Stimulated activated CD4-positive, alpha-beta T cell treated with anti-CD3 and anti-CD28 coated beads, Interleukin-15, amount 100 ng/mL, for 48 hours (primary cell): ENCODE measurements at places on chromosomes 16 and 17.

GRCh38 chr17:49170216-49170615 is 37.6 kb downstream of the B4GALNT2 start:
- DNase-seq: no peak

- no peak for DNase-seq
Measured at GRCh38 chr17:68344701-68345136, 53.4 kb downstream of the ARSG start.

GRCh38 chr17:18117533-18117932 is 9.0 kb downstream of the MYO15A start:
- DNase-seq: no peak

- no peak for DNase-seq
Measured at GRCh38 chr16:72838951-72839350, 209.0 kb downstream of the ZFHX3 start.

DNA sequence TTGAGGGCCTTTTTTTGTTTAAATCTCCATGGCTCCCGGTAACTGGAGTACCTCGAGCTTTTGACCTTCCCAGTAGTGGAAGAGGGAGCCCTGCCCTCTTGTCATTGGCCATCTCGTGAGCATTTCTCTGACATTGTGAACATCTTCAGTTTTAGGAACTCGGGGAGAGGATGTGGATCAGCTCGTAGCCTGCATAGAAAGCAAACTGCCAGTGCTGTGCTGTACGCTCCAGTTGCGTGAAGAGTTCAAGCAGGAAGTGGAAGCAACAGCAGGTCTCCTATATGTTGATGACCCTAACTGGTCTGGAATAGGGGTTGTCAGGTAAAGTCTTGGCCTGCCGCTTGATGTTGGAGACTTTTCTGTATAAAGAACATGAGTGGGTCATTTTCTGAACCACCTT is 24.3 kb downstream of the NTAN1 start:
- no peak for DNase-seq

DNA sequence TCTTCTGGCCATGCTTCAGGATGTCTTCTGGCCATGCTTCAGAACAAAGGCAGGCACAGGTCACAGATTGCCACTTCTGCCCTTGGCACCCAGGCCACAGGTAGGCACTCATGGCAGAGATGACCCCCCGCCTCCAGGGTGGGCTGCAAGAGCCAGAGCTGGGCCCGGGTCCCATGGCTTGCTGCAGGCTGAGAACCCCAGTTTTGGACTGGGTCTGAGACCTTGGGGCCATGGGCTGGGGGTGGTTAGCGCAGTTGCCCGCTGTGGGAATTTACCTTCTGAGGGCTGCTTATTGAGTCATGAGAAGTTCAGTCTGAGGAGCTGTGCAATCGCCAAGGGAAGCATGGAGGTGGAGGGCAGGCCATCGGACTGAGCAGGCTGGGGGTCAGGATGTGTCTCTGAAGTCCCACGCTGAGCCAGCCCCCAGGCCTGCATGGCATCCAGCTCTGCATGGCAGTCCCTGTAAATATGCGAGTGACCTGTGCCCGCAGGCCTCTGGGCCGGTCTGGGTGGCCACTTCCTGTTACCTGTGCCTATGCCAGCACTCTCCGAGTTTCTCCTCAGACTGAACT is 1.7 kb downstream of the ANKRD13B start:
- no peak for DNase-seq

DNA sequence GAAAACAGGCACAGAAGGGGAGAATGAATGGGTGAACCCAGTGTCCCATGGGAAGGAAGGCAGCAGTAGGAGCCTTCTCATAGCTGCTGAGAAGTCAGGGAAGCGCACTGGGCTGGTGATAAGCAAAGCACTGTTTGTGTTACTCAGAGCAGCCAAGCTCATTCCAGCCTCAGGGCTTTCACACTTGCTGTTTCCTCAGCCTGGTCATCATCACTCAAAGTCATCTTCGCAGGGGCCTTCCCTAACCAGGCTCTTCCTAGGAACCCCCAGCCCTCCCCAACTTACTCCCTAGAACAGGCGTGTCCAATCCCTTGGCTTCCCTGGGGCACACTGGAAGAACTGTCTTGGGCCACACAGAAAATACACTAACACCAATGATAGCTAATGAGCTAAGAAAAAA is 32.1 kb upstream of the LONP2 start:
- DNase-seq: no peak

DNA sequence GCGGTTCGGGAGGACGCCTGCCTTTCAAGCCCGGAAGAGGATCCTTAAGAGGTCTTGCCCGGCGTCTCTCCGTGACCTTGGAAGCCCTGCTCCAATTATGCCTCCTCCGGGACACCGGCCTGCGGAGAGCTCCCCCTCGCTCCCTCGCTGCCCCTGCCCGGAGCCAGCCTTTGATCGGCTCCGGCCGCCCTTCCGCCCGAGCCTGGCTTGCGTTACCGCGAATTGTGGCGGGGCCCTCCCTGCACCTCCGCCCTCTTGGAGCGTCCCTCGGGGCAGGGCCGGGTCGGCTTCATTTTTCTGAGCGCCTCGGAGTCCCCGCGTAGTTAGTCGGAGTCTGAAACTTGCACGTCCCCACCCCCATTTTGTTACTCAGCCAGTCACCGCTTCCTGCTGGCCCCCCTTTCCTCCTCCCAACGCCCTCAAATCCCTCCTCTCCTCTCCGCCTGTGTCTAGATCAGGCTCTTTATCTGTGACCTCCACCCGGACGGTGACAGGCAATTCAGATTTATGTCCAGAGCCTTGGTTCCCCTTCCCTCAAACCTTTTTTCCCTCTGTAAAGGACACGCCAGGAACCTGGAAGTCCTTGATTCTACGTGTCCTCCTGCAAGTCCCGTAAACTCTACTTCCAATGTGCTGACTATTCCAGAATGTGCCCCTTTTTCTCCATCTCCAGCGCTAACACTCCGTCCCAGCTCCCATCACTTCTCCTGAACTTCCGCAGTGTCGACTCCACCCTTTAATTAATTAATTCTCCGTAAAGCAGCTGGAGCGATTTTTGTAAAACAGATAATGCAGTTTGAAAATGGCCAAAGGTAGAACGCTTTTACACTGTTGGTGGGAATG is 569 bp upstream of the RABEP2 start:
- DNase-seq: peak; percentile 76

DNA sequence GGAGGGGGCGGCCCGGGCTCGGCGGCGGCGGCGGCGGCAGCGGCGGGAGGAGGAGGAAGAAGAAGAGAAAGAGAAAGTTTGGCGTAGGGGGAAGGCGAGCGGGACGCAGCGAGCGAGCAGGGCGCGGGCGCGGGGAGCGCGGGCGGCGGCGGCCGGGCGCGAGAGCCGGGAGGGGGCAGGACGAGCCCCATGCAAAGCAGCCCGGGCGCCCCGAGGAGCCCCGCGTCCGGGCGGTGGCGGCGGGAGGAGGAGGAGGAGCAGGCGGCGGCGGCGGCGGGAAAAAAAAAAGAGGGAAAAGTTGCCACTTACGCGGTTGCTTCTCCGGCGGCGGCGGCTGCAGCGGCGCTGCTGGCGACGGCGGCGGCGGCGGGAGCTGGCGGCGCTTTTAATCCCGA is 10.3 kb upstream of the ZFHX3 start:
- no peak for DNase-seq

GRCh38 chr17:73138541-73139138 is 26.2 kb upstream of the SSTR2 start:
- no peak for DNase-seq

DNA sequence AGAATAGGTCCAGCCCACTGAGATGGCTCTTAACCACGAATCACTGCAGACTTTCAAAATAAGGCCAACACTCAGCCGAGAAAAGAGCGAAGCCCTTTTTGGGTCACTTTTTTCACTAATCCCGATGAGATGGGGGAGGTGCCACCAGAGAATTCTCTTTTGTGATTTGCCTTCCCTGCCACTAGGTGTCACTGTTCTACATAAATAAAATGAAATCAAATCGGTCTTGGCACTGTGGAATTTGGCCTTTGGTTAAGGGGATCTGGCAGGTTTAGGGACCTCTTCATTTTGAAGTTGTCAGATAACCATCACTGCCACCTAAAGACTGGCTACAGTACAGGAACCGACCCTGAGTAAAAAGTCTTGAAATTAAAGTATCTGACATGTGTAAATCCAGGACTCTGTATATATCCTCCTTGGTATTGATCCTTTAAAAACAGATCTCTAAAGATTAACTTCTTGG is 147.0 kb downstream of the HS3ST4 start:
- DNase-seq: no peak

- DNase-seq: no peak
Measured at GRCh38 chr16:56783344-56783743, 53.4 kb downstream of the NUP93 start.
